Keratinocyte (primary cell): ENCODE measurements at places on chromosomes 7 and 10. TPM values are rescaled to one million over a fixed set of nuclear protein-coding genes. Genes with fewer than 3 reads are reported as not detected.

DNA sequence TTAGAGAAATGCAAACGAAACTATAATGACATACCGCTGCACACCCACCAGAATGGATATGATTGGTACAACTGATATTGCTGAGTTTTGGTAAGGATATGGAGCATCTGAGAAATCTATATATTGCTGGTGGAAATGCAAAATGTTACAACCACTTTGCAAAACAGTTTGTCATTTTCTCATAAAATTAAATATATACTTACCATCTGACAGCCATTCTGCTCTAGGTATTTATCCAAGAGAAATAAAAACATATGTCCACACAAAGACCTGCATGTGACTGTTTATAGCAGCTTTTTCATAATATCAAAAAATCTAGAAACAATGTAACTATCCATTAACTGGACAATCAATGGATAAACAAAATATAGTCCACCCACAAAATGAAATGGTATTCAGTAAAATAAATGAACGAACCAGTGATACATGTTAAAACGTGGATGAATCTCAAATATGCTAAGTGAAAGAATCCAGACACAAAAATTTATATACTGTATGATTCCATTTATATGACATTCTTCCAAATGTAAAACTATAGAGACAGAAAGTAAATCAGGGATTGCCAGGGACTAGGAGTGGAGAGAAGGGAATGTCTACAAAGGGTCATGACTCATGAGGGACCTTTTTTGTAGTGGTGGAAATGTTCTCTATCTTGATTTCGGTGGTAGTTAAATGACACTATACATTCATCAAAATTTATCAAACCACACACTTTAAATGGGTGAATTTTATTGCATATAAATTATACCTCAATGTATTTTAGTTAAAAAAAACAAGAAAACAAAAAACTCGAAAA lies 312.0 kb upstream of the GLI3 start:
- H3K36me3 ChIP-seq: no peaks in the 10 kb centered on the region
- no peak for DNase-seq
- no peaks in the 10 kb centered on the region for H3K27me3 ChIP-seq
- no peak overlapping the region for H3K27ac ChIP-seq
- H3K4me3 ChIP-seq: no peak overlapping the region
- H3K4me1 ChIP-seq: peaks cover 30% of the 10 kb centered on the region

DNA sequence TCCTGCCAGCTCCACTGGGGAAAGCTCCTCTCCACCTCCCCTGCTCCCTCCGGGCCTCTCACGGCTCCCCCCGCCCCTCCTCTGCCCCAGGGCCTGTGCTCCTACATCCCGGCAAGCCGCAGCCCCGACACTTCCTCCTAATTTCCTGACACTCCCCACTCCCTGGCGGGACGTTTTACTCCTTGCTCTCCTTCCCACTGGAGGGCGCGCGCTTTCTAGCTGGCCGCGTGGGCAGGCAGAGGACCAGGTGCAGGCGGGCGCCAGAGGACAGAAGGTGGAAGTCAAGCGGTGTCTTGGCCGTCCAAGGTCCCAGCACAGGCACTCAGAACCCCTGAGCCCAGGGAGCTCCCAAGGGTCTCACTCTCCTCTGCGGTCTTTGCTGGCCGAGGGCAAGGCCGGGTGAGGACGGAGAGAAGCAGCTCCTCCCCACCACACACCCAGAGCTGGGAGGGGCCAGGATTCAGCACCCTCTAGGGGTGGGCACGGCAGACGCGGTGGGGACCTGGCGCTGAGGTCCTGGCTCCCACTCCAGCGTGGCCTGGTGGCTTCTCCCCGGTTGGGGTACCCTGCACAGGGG lies 19.1 kb downstream of the ADAM8 start:
- no peak for DNase-seq
- H3K4me1 ChIP-seq: peaks cover 38% of the 10 kb centered on the region
- H3K4me3 ChIP-seq: no peak overlapping the region
- peak overlapping the region; percentile 71 for H3K27ac ChIP-seq

KIN gene
- polyA plus RNA-seq: 4.4 to 15.1 TPM (median 6.2 TPM) in 3 replicates

FFAR4 gene
- polyA plus RNA-seq: not detected in 3 replicates

TFPI2 gene
- polyA plus RNA-seq: 46.0 to 138 TPM (median 87.2 TPM) in 3 replicates

ZNF503 gene
- 1.5 to 3.1 TPM (median 2.8 TPM) in 3 replicates for polyA plus RNA-seq
